Mesothelial cell of epicardium (in vitro differentiated cells): ENCODE measurements at places on chromosomes 12 and 14.

DNA sequence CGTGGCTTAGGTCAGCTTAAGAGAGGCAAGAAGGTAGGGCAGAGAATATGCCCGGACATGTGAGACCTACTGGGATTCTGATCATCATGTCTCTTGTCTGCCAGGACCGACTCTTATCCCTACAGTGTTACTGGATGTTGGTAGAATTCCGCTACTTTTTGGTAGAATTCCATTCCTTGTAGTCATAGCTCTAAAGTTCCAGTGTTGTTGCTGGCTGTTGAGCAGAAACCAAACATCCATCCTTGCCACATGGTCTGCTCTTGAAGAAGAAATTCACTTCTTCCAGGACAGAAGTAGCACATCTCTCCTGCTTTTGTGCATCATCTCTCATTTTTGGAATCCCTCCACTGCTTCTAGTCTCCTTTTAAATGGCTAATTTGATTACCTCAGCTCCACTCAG, 453.7 kb downstream of the RPL10L start:
- no peak for DNase-seq

GRCh38 chr14:42535397-42535796, 928.7 kb downstream of the LRFN5 start:
- no peak for DNase-seq

- DNase-seq: no peak
Measured at GRCh38 chr14:100774164-100774537, 47.5 kb downstream of the DLK1 start.

DNA sequence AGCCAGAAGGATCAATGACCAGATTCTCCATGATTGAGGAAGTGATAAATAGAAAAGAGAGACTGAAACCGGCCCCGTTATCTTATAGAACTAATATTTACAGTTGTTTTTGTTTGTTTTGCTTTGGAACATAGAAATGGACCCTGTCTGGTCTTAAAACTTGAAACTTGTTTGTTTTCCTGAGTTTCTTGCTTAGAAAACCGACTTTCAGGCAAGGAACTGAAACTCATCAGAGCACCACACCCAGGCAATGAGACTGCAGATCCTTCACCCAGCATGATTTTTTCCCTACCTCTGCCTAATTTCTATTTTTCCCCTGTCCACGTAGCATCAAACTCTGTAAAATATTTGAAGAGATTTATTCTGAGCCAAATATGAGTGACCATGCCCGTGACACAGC, 10.6 kb upstream of the CLEC12A start:
- DNase-seq: no peak

GRCh38 chr12:40241741-40242140, 16.9 kb downstream of the LRRK2 start:
- no peak for DNase-seq

GRCh38 chr12:12505544-12506495, 56.8 kb downstream of the DUSP16 start:
- no peak for DNase-seq
